ENCODE measurements at places on chromosomes 1 and 21.

DNA sequence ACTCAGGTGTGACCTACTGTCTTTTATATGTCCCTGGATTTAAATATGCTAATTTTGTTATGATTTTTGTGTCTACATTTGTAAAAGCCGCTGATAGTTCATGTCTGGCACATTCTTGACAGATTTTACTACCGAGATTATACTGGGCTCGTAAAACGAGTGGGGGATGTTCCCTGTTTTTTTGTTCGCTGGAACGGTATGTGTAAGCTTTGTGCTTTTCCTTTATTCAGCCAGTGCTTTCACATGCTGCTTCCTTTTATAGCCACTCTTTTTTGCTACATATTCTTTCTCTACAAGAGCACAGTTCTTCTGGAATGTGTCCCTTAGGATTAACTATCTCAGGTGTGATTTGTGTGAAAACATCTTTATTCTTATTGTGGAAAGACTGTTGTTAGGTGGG, 46.6 kb downstream of the ADARB1 start:
- no peak for DNase-seq

- no peak for DNase-seq
Observed at GRCh38 chr1:81032973-81033425, 767.7 kb upstream of the ADGRL2 start.

DNA sequence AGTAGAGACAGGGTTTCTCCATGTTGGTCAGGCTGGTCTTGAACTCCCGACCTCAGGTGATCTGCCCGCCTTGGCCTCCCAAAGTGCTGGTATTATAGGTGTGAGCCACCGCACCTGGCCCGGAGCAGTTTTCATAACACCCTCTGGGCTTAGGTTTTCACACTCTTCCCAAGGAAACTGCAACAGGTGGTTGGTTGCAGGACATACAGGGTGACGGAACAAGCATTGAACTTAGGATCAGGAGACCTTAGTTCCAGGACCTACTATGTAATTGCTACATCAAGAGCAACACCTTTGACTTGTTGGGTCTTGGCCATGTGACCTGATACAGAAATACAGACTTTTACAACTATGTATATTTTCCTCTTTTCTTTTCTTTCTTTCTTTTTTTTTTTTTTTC, 37.9 kb downstream of the MFSD2A start:
- DNase-seq: no peak

GRCh38 chr1:49333906-49334305, 557.2 kb upstream of the BEND5 start:
- DNase-seq: no peak

- no peak for DNase-seq
Observed at GRCh38 chr1:26784023-26784871, 3.5 kb upstream of the PIGV start.

DNA sequence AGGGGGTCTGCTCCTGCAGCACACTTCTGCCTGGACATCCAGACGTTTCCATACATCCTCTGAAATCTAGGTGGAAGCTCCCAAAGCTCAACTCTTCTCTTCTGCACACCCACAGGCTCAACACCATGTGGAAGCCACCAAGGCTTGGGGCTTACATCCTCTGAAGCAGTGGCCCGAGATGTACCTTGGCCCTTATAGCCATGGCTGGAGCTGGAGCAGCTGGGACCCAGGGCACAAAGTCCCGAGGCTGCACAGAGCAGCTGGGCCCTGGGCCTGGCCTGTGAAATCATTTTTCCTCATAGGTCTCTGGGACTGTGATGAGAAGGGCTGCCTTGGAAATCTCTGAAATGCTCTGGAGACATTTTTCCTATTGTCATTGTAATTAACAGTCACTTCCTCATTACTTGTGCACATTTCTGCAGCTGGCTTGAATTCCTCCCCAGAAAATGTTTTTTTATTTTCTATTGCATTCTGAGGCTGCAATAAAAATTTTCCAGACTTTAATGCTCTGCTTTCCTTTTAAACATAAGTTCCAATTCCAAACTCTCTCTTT, 645.6 kb downstream of the RWDD3 start:
- DNase-seq: no peak

DNA sequence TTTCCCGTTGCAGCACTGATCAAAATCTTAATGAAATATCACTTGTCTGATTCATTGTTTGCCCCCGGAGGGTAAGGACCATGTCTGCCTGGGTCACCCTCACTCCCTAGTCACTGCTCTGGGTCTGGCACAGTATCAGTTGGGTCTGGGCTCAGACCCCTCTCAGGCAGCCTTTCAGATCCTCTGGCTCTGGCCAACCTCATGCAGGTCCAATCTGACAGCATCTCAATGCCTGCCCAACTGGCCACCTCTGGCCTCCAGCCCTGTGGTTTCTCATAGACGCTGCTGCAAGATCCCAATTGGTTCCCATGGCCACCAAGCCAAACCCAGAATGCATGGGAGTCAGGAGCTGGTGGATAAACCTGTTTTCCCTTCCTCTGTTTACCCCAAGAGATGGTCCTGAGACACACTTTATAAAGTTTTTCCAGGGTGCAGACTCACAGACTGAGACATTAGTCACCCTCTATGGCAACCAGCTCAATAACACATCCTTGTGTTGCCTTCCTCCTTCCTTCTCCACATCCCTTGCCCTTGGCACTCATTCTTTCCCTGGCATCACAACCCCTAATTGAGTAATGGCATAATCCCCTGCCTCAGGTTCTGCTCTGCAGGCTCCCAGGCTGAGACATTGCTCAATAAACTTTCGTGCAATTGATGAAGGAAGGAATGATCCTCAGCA, 199.2 kb downstream of the GRIK3 start:
- no peak for DNase-seq

GRCh38 chr1:31628931-31629556, 11.6 kb downstream of the HCRTR1 start:
- DNase-seq: no peak

All from GM13976 (cell line).